ENCODE measurements at places on chromosomes 5 and 9.

GRCh38 chr5:139650031-139650688 lies 2.0 kb downstream of the CXXC5 start:
- DNase-seq = no peak

GRCh38 chr9:94145640-94146039 lies 61.4 kb downstream of the PTPDC1 start:
- DNase-seq = no peak

DNA sequence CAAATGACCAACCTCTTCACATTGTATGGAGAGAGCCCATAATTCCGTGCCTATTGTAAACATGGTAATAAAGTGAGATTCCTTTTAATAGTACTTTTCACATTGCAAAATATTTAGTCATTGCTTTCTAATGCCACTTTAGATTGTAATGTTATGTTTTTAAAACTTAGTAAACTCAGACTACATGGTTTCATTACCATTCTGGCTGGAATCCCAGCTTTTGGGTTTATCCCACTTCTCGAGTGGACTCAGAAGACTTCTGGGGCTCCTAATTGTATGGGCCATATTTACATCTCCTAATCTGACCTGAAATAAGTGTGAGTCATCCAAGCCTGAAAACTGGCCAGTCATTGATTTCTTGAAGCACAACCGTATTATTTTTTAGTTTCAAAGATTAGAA lies 217.6 kb downstream of the CAAP1 start:
- no peak for DNase-seq

DNA sequence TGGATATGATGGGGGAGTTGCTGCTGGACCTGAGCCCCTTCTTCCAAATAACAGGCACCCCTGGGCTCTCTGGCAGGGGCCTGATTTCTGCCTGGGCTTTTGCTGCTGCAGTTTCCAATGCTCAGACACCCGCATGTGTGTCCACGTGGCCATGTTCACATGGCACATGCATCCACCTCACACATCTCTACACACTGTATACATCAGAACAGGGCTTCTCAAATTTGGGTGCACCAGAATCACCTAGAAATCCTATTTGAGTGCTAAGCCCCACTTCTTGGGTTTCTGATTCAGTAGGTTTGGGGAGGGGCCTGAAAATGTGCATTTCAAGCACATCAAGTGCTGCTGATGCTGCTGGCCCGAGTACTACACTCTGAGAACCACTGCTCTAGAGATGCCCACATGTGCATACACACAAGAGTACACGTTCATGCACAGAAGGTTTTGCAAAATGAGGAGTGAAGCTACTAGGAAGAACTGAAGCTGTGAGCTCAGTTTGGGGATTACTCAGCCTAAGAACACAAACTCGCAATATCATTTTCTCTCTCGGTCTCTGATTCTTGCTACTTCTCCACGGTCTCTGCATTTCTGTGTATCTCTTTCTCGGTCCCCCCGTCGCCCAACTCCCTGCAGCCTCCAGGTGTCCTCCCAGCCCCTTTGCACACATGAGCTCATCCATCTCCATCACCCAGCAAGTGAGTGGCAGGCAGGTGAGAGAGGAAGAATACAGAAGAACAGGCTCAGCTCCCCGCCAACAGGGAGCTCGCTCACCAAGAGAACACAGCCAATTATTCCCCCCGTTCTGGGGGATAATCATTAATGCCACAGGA lies 97.0 kb downstream of the PCDH1 start:
- DNase-seq = no peak

GRCh38 chr5:9283473-9283872 lies 262.4 kb downstream of the SEMA5A start:
- no peak for DNase-seq

GRCh38 chr9:136521537-136521936 lies 24.3 kb downstream of the NOTCH1 start:
- no peak for DNase-seq

DNA sequence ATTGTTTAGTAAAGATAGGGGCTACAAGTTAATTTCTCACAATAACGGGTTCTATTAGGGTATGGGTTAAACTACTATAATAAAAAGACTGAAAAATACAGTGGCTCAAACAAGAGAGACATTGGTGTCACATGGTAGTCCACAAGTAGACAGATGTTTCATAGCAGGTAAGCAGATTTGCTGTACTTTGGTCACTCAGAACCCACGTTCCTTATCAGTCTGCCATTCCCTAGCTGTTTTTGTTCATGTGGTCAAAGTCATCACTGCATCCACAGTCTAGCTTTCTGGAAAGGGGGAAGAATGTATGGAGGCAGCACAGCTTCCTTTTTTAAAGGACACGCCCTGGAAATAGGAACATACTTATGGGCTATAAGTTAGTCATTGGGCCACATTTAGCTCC lies 73.0 kb downstream of the SLC12A2 start:
- no peak for DNase-seq

GRCh38 chr5:132229236-132229635 lies 1.6 kb upstream of the P4HA2 start:
- DNase-seq = no peak

DNA sequence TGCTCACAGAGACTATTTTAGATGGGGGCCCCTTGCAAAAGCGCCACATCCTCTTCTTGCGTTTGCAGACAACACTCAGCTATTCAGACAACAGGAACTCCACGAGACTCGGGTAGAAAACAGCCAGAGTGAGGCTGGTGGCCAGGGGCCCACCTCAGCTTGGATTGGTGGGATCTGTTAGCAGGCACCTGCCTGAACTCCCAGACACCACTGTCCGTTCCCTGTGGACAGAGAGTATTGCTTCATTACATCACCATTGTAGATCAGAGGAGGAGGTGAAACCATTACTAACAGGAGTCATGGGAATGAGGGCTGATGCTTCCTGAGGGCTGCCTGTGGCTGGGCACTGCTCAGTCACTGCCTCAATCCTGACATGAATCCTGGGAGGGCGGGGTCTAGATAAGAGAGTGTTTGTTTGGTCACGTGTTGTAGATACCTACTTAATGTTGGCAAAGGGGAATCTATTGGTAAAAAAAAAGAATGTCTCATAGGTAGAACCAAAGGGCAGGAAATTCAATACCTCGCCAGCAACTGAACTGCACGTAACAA lies 4.4 kb upstream of the RAPGEF1 start:
- no peak for DNase-seq

- no peak for DNase-seq
Measured at GRCh38 chr5:164148292-164148691, 642.9 kb downstream of the MAT2B start.

DNA sequence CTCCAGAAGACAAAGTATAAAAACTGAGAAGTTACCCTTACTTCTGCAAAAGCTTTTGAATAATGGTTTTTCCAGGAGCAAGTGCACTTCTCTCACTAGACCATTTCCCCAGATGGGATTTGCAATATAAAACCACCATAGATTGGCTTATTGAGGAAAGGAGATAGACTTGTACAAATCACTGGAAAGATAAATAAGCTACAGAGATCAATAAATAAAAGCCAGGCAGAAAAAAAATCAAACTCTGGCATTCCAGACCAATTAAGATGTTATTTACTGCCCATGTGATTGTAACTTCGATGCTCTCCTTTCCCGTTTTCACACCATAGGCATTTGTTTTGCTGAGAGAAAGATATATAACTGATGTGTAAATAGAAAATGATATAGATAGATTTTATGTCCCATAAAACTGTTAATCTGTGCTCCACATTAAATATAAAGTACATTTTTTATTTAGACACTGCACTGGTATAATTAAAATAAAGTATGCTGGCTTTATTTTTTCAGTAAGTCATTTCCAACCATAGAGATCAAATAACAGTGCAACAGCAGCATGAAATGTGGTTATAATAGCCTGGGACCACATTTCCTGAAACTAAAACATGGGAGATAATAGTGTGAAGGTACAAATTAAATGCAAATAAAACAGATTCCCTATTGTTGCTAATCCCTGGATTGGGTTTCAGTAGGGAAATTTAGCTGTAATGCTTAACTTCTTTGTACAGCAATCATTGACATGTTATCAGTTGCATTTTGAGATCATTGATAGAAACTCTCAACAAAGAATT lies 177.7 kb downstream of the NR2F1-AS1 start:
- DNase-seq = no peak

GRCh38 chr5:131413605-131414559 lies 150.0 kb downstream of the CDC42SE2 start:
- no peak for DNase-seq

DNA sequence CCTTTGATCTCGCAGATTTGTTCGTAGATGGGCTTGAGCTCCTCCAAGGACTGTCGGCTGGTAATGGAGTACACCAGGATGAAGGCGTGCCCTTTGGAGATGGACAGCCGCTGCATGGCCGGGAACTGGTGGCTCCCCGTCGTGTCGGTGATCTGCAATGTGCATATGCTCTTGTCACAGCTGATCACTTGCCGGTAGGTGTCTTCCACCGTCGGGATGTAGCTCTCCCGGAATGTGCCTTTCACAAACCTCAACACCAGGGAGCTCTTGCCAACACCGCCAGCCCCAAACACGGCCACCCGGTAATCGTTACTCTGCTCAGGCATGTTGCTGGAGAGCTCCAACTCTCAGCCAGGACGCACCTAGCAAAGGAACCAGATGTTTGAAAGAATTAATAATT lies 29.1 kb downstream of the DIRAS2 start:
- DNase-seq = no peak

DNA sequence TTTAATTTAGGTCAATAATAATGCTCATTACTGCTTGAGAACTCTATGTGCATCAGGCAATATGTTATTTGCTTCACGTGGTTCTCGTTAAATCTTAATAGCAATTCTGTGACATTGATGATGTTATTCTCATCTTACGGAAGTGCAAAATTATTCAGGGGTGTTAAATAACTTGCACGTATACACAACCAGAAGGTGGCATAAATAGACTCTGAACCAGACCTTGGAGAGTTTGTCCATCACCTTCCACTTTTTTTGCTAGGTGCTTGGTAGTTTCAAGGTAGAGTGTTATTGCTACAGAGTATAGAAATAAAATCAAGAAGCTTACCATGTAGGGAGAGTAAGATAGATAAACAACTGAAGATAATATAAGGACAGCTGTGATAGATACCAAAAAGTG lies 23.6 kb upstream of the TNFAIP8 start:
- DNase-seq = no peak

- no peak for DNase-seq
Measured at GRCh38 chr5:59661954-59662615, 231.4 kb downstream of the PDE4D start.

DNA sequence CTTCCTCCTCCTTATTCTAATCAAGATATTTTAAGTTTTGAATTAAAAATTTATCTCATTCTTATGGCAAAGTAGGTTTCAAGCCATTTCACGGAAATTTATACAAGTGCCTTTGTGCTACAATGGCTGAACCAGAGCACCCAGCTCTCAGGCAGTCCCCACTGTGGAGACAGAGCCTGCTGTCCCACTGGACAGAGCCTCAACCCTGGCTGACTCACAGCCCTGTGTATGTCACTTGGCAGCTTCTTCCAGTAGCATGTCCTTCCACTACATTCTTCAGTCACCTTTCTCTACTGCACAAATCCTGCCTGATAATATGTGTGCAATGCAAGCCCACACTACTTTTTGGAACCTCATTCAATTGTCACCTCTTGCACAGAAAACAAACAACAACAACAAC lies 253.1 kb downstream of the PDE4D start:
- no peak for DNase-seq

Measured in esophagus squamous epithelium (tissue), 5 donors.